ENCODE measurements at places on chromosomes 7 and 10.

GRCh38 chr7:121390617-121391016 is 5.5 kb downstream of the FAM3C start:
- no peak for DNase-seq

GRCh38 chr10:129808092-129808983 is 155.7 kb downstream of the EBF3 start:
- DNase-seq: no peak

- no peak for DNase-seq
These were observed 226.0 kb downstream of the TCF7L2 start for GRCh38 chr10:113175756-113176651.

DNA sequence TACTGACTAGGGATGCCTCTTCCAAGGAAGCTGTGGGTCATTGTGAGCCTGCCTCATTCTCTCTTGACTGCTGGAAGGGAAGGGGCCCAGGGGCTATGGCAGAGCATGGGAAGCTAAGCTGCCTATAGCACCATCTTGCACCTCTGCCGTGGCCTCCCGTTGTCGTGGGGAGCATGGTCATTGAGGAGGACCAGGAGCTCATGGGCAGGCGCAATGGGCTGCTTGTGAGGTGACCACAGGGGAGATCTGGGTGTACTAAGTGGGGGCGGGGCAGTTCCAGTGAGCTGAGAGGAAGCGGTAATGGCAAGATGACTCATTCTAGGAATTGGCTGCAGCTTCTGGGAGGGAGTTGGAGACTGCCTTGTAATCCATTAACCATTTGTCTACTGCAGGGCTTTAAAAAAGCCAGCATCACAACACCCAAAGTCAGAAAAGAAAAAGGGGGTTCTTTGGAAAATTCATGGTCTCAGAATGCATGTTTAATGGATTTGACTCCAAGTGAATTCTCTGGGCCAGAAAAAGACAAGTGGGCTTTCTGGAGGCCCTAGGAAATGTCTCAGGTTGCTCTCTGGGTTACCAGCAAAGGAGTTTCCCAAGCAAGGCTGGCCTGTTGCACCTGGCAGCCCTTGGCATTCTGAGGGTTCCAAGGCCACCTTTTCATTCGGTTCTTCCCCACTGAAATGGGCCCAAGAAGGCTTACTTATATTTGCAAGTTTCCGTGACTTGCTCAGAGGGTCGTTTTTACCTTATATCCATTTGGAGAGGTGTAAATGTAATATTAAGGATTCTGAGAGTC is 3.6 kb downstream of the DUSP5 start:
- DNase-seq: no peak

GRCh38 chr7:51316262-51316665 is 345 bp downstream of the COBL start:
- DNase-seq: no peak

DNA sequence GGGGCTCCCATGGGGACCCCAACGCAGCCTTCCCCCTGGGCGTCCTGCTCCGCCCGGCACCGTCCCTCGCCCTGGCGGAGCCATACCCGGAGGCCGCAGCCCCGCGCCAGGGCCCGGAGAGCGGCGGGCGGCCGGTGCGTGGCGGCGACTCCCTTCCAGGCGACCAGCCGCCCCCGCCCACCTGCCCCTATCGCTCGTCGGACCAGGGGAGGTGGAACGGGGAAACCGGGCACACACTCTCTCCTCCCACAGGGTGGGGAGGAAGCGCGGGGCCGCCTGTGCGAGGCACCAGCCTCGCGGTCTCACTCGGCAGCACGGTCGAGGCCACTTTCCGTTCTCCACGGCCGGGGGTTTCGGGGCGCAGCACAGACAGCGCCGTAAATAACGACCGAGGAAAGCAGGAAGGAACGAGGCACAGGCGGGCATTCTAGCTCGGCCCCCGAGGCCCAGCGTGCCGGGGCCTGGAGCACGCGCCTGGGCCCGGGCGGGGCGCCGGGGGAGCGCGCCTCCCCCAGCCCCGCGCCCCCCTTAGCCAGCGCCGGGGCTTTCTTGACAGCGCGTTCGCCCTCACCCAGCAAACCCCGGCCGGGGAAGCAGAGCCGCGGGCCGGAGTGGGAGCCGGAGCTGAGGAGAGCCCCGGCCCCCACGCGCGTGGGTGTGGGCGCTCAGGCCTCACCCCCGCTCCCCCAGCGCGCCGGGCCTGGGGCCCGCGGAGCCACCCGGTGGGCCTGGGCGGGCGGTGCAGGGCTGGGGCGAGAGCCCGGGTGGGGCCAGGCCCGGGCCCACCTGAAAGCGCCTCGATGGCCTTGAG is 936 bp downstream of the IGF2BP3 start:
- no peak for DNase-seq

DNA sequence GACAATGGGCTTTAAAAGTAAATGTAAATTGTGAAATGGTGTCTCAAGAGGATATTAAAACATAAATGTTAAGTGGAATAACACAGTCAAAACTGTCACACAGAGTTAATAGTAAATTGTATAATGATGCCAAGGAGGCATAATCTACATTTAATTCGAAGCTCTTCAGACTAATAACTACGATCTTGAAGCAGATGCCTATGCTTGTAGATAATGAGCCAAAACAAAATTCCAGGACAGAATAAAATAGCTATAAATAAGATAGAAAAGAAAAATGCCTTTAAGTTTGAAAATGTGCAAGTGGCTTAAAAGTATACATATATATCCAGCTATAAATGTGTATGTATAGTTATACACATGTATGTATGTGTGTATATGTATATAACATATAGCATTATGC is 17.5 kb downstream of the TWIST1 start:
- no peak for DNase-seq

DNA sequence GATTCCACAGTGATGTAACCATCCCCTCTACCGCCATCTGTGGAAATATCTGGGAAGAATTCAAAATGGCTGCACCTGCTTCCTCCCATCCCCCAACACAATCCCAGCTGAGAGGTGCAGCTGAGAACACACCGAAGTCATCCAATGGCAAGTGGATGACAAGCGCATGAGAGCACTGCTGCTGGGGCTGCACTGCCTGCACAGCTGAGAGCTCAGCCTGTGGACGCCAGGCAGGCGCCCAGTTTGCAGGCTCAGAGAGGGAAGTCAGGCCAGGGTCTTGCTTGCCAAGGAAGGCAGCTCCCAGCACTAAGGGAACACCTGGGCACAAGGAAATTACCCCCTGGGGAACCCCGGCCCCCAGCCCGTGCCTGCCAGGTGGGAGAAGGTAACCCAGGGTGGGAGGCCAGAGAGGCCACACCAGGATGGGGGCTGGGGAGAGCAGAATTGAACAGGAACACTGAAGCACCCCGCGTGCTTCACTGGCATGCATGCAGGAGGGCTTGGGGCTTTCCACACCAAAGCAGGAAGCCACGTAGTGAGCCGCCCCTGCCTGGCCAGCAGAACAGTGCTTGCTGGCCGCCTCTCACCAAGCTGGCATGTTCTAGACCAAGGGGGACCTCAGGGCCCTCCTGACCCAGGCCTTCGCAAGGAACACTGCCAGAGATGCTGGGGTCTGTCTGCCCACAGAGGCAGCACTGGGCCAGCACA is 46.2 kb downstream of the FAM53B start:
- no peak for DNase-seq

Measured in stimulated activated CD8-positive, alpha-beta memory T cell treated with anti-CD3 and anti-CD28 coated beads, Interleukin-15, amount 100 ng/mL, for 24 hours (primary cell).